ENCODE measurements at places on chromosomes 5 and 9. TPM values are rescaled to one million over a fixed set of nuclear protein-coding genes. Genes with fewer than 3 reads are reported as not detected.

DNA sequence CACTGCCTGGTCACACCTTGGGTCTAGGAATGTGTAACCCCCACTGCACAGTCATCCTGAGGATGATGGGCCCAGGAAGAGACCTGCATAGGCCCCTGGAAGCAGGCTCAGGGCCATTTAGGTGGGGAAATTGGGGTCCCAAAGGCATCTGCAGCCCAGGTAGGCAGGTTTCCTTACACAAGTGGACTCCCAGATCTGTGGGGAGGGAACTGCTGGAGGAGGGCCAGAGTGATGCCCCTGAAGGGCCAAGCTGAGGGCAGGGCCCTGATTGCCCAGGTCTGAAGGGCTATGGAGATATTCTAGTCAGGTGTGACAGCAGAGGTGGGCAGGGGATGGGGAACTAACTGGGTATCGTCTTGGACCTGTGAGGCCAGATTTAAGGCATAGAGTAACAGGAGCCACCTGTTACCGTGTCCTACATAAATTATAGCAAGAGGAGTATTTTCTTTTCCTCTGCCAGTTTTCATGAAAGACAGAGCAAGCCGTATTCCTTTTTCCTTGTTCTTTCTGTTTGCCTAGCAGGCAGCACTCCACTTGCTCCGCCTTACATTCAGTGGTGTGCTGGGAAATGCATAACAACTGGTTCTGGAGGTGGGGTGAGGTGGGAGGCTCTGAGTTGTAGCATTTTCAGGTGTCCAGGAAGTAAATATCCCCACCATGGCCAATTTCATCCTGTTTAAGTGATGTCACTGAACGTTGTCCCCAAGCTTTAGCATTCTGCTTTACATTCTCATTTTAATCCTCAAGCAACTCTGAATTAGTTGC is 41.3 kb downstream of the PPARGC1B start:
- no peak for DNase-seq

DNA sequence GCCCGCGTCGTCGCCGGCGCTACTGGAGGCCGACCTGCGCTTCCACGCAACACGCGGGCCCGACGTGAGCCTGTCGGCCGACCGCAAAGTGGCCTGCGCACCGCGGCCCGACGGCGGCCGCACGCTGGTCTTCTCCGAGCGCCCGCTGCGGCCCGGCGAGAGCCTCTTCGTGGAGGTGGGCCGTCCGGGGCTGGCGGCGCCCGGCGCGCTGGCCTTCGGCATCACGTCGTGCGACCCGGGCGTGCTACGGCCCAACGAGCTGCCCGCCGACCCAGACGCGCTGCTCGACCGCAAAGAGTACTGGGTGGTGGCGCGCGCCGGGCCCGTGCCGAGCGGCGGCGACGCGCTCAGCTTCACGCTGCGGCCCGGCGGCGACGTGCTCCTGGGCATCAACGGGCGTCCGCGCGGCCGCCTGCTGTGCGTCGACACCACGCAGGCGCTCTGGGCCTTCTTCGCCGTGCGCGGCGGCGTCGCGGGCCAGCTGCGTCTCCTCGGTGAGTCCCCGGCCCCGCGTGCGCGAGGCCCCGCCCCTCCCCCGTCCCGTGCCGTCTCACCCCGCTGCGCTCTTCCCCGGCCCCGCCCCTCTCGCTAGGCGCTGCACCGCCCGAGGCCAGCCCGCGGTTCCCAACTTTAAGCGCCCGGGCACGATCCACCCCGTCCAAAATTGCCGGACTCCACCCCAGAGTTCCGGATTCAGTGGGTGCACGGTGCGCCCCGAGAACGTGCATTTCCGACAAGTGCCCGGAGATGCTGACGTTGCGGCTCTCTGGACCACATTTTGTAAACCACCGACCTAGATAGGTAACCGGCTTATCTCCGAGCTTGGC is 42.8 kb downstream of the NEURL1B start:
- DNase-seq: no peak

Gene MYOT
- total RNA-seq: not detected

Gene UBE2QL1
- total RNA-seq: not detected

Gene KIF27
- total RNA-seq: 4.1 TPM

- no peak for DNase-seq
These were observed 248.1 kb upstream of the NREP start for GRCh38 chr5:112004867-112005622.

- DNase-seq: no peak
These were observed 197.8 kb upstream of the NREP start for GRCh38 chr5:111954516-111955395.

Gene MAMDC4
- 3.4 TPM for total RNA-seq

Gene CHSY3
- total RNA-seq: 2.4 TPM

DNA sequence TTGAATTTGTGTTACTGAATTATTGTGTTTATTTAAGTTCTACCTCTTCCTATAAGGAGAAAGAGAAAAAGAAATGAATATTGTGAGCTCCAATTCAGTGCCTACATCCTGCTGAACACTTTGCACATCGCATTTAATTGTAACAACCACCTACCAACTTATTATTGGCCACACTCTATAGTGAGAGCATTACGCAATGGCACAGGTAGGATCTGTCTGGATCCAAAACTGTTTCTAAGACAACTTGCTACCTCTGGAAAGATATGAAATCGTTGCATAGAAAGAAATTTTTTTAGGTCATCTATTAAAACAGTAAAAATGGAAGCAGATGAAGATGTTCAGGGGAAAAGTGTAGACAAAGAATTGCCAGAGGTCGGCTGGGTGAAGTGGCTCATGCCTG is 227.2 kb upstream of the SNX2 start:
- DNase-seq: no peak

Gene ELL2
- 17.9 TPM for total RNA-seq

Gene FBXW11
- 40.1 TPM for total RNA-seq

Gene GRIN3A
- not detected for total RNA-seq

- DNase-seq: no peak
These were observed 10.6 kb downstream of the AFAP1L1 start for GRCh38 chr5:149282027-149282965.

Gene PCDHB16
- total RNA-seq: 1.1 TPM

DNA sequence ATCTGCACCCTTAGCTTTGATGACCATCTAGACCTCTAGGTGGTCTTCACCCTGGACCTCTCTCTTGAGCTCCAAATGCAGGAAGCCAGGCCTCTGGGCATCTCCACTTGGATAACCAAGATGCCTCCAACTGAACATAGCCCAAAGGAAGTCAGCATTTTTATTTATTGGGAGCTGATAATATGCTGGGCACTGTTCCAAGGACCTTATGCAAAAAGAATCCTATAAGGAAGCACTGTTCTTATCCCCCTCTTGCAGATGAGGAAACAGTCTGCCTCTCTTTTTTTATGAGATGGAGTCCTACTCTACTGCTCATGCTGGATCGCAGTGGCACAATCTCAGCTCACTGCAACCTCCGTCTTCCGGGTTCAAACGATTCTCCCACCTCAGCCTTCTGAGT is 219.9 kb downstream of the CDK5RAP2 start:
- DNase-seq: no peak

Gene SEMA6A
- 9.3 TPM for total RNA-seq

DNA sequence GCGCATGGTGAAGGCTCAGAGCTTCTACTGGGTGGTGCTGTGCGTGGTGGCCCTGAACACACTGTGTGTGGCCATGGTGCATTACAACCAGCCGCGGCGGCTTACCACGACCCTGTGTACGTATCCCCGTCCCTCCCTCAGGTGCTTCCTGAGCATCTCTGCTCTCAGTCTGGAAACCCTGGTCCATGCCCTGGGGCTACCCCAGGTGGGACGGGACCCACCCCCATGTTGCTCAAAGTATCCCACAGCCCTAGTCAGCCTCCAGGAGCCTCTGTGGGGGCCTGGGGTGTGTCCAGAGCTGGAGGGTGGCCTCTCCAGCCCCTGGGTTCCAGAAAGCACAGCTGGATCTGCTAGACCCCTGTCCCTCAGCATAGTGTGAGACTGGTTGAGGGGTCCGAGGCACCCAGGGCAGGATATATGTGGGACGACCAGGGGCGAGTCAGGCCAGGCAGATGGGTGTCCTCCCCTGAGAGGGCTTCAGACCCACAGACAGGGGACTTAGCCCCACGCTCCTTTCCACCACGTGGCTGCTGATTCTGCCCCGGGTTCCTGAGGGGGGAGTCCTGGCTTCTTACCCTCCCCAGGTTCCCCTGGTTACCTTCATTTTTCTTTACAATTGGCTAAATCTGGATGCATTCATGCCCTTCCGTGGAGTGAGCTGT is 94.0 kb downstream of the CACNA1B start:
- DNase-seq: no peak

Gene ST6GALNAC4
- 80.3 TPM for total RNA-seq

- DNase-seq: no peak
These were observed 53.6 kb downstream of the FER start for GRCh38 chr5:108801301-108801700.

DNA sequence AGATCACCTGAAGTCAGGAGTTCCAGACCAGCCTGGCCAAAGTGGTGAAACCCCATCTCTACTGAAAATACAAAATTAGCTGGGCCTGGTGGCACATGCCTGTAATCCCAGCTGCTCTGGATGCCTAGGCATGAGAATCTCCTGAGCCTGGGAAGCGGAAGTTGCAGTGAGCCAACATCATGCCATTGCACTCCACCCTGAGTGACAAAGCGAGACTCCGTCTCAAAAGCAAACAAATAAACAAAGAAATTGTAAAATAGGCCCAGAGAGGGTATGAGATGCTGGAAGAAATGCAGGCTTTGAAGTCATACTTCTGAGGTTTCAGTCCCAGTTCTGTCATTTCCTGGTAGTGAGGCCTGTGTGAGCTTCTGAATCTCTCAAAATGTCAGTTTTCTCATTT is 5.3 kb upstream of the ARHGEF37 start:
- DNase-seq: no peak

DNA sequence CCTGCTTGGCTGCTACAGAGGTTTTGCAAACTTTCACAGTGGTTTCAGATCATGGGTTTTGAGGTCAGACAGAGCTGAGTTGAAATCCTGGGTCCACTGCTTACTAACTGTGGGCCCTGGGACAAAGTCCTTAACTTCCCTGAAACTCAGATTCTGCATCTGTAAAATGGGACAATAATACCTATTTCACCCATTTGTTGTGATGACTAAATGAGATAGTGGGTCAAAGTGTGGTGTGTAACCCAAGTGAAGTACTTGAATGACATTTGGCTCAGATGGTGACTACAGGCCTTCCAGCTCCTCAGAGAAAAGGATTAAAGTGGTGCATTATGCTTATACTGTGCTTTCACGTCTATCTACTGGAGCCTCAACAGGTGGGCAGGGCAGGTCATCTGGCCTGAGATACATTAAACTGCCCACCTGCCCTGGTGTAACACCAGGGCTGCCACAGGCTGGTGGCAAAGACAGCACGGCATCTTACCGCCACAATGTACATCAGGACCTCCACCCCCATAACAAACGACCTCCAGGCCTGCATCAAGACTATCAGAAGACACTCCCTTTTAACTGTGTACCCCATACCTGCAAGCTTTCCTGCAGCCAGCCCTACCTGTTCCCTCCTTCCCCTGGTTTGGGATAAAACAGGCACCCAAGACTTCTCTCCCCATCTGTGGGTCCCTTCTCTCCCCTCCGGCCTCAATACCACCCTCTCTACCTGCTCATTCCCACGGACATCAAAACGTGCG is 846 bp upstream of the TRAF1 start:
- no peak for DNase-seq

Gene F2RL2
- 30.9 TPM for total RNA-seq

DNA sequence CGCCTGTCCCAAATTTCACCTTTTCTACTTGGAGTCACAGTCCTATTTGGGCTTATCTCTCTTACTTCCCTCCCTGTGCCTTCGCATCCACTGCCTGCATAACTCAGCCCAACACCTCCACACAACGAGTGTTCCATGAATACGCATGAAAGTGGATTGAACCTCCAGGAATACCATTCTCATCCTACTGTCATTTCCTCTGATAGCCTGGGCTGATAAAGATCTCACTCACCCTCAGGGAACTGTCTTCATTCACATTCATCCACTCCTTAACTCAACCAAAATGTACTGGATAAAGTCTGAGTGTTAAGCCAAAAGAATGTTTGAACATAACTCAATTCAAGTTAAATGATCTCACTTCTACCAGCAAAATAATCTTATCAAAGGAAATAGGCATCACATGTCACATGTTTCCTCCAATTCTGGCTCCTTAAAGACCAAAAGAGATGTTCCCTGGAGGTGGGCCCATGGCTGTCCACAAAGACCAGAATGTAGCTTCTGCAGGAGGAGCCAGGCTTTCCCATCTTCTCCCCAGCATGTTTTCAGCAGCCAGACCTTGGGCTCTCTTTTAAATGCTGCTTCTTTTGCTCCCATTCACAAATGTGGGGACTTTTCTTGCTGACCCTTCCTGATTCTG is 28.4 kb upstream of the TRIO start:
- DNase-seq: no peak

DNA sequence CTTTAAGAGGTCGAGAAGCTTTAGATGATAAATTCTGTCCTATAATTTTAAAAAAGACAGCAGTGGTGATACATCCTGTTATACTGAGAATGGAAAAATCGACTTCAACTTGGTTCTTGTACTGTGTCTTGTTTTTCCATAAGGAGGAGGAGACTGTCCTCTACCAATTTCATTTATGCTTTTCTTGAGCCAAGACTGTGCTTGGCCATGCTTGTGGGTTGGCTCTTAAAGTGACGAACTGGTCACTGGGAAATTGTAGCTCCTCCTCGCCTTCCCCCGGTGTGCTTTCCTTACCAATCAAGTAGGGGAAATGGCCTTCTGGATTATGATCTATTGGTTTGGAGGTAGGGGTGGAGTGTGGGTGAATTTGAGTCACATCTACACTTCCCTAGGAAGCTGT is 67.1 kb upstream of the HSPB3 start:
- no peak for DNase-seq

Gene HMMR
- 8.6 TPM for total RNA-seq

GRCh38 chr5:89147031-89147430 is 264.0 kb upstream of the MEF2C start:
- no peak for DNase-seq

DNA sequence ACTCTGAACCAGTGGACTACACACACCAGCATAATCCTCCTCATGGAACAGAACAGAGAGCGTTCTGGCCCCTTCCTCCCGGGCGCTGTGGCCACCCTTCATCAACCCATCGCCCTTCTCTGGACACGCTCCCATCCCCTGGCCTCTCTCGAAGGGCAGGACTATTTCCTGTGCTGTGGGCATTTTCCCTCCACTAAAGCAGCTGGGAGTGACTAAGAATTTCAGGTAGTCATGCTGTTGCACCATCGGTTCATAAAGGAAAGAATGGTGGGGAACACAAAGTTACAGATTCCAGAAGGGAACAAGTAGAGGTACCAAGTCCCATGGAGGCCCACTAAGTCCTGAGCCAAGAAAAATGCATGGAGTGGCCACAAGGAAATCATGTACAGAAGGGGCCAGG is 68.6 kb downstream of the EPB41L4B start:
- no peak for DNase-seq

Data from glomerular endothelial cell (primary cell).